ENCODE measurements at places on chromosomes 4 and X. TPM values are rescaled to one million over a fixed set of nuclear protein-coding genes. Genes with fewer than 3 reads are reported as not detected.

The RFC1 gene
- 46.2 TPM for total RNA-seq

The PAGE5 gene
- not detected for total RNA-seq

The CXCL1 gene
- 80.9 TPM for total RNA-seq

The SPATA18 gene
- 17.2 TPM for total RNA-seq

The ASMTL gene
- total RNA-seq, result 6.8 TPM

The TMEM31 gene
- not detected for total RNA-seq

The NKX3-2 gene
- total RNA-seq, result not detected

The MOSPD2 gene
- total RNA-seq, result 10.9 TPM

The SSX2 gene
- not detected for total RNA-seq

All from regular cardiac myocyte (primary cell).